ENCODE measurements at places on chromosomes 5 and 9.

DNA sequence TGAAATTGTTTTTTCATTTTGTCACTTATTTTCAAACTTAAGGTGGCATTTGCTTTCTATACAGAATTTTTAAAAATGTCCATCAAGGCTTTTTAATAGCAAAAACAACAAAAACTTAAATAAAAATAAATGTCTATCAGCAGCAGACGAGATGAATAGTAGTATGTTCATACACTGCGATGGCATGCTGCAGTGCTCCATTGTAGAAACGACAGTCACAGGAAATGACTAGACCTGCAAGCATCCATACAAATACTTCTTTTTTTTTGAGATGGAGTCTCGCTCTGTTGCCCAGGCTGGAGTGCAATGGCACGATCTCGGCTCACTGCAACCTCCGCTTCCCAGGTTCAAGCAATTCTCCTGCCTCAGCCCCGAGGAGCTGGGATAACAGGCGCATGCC lies 41.4 kb downstream of the COL23A1 start:
- peak; percentile 40 for DNase-seq

- peak; percentile 80 for DNase-seq
These were observed 104.9 kb downstream of the CFAP90 start for GRCh38 chr5:7745882-7746610.

GRCh38 chr5:132270335-132270665 lies 12.8 kb downstream of the PDLIM4 start:
- DNase-seq: no peak

DNA sequence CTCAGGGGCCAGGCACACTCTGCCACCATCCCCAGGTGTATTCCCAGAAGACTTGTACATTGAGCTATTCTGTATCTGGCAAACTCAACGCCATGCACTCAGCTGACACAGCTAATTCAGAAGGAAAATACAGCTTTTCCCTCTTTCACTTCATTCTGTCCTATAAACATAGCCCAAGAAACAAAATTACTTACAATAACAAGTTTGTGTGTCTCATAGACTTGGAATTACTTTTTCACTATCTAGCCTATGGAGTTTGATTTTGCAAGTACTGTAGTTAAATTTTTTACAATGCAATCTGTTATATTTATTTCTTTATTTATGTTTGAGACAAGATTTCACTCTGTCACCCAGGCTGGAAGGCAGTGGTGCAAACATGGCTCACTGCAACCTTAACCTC lies 125.1 kb upstream of the KLF9 start:
- no peak for DNase-seq

GRCh38 chr9:23837038-23837437 lies 11.0 kb upstream of the ELAVL2 start:
- DNase-seq: no peak

DNA sequence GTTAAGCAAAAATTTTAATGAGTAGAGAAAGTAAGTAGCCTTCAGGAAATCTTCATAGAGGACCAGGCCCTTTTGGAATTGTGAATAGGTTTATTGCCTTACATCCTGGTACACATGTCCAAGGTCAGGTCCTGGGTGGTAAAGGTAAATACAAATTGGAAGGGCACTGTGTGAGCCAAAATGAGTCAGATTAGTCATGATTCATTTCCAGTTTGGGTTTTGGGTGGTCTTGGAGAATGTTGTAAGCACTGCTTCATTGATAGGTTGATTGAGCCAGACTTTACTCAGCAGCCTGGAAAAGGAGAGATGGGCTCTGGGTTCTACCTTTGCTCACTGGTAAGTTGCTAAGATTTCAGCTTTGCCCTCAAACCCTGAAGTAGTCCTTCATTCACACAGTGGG lies 82.5 kb upstream of the ZNF169 start:
- DNase-seq: no peak

DNA sequence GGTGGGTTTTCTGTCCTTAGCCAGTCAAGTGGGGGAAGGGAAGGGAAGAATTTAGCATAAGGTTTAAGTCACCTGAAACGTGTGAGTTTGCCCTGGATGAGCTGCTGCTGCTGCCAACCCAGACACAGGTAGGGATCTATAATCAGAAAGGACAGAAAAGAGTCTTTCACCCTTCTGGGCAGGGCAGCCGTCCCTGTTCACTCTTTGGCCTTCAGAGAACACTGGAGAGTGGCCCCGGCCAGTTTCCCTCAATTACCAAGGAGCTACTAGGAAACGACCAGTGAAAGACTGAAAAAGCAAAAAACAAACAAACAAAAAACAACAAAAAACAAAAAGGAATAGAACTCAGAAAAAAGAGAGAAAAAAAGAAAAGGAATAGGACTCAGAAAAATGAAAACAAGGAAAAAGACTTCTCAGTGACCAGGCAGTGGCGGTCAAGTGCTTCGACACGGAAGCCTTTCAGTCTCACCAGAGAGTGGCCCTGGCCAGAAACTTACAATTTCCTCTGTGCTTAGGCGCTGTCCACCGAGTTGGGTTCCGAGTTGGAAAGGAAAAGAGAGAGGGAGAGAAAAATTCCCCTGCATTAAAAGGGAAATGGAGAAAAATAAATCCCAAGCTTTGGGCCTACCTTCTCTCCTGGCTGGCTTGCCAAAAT lies 2.5 kb upstream of the GM2A start:
- DNase-seq: no peak

GRCh38 chr5:10676224-10676623 lies 84.8 kb downstream of the DAP start:
- DNase-seq: no peak

DNA sequence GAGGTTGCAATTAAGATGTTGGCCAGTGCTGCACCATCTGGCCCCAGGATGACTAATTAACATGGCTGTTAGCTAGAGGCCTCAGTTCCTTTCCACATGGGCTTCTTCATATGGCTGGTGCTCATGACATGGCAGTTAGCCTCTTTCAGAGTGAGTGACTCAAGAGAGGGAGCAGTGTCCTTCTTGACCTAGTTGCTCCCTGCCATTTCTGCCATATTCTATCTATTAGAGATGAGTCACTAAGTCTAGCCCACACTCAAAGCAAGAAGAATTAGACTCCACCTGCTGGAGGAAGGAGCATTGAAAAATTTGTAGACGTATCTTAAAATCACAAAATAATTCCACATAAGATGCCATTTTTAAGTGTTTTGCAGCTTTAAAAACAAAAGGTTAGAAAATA lies 651.2 kb upstream of the CCNG1 start:
- no peak for DNase-seq

- peak; percentile 98 for DNase-seq
These were observed 23.5 kb downstream of the RIGI start for GRCh38 chr9:32502464-32502863.

DNA sequence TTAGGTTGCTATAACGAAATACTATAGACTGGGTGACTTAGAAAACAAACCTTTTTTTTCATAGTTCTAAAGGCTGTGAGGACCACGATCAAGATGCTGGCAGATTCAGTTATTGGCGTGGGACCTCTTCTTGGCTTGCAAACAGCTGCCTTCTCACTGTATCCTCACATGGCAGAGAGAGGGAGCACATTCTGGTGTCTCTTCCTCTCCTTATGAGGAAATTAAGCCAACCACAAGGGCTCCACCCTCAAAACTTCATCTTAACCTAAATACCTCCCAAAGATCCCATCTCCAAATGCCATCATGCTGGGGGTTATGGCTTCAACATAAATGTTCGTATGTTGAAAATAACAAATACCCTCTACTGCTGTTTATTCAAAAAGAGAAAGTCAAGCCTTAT lies 197.1 kb downstream of the CEMIP2 start:
- DNase-seq: no peak

GRCh38 chr5:362978-363765 lies 41.7 kb downstream of the AHRR start:
- DNase-seq: no peak

GRCh38 chr5:148968311-148968710 lies 94.6 kb downstream of the SH3TC2 start:
- DNase-seq: no peak

GRCh38 chr5:87359106-87359505 lies 53.6 kb downstream of the CCNH start:
- no peak for DNase-seq

- no peak for DNase-seq
These were observed 74.0 kb upstream of the RXRA start for GRCh38 chr9:134252084-134252830.

DNA sequence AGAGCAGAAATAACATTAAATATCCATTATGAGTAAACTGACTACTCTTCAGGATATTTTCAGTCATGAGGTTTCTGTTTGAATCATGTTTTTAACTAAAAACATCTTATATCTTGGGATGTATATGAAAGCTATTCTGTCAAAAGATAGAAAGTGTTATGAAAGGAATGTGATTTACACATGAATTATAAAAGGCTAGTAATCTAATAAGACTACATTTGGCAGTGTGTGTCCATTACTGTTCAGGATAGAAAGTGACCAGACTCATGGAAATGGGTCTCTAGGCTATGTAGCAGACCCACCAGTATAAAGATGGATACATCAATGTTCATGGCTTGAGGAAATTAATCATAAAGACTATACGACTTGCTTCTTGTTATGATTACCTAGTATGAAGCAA lies 1328.2 kb upstream of the NUDT12 start:
- no peak for DNase-seq

DNA sequence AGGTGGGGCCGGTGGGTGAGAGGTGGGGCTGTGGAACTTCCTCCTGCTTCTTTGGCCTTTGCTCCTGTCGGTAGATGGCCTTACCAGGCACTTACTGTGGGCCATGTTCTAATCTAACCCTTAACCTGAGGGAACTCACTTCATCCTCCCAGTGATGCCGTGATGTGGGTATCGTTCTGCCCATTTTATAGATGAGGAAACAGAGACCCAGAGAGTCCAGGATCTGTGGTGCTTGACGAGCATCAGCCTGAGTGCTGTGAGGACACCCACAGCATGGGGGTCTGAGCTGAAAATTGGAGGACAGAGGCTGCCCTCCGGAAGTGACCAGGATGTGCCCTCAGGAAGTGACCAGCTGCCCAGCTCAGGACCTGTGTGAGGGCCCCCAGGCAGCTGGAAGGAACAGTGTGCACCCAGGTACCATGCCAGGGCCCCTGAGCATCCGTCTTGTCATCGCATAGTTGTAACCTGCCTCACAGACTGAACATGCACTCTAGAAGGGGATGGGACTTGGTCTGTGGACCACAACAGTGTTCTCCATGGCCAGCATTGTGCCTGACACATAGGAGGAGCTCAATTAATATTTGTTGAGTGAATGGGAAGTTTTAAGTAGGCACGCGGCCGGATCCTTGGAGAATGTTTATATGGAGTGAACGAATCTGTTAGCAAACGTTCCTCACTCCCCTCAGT lies 8.5 kb downstream of the NEK6 start:
- no peak for DNase-seq

DNA sequence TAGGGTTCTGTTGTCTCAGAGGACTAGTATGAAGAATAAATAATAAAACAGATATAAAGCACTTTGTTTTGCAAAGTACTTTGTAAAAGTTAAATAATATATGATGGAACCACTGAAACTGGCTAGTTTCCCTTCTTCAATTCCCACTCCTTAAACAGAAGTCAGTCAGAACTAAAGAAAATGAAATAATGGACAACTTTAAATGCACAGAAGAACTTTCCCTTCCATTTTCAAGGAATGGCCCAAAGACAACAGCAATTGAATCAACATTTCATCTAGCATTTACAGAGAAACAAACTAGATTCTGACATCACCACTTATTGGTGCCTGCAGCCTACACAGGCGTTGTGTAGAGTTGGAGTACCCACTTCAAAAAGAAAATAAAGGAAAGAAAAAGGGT lies 16.2 kb downstream of the DIAPH1 start:
- no peak for DNase-seq

DNA sequence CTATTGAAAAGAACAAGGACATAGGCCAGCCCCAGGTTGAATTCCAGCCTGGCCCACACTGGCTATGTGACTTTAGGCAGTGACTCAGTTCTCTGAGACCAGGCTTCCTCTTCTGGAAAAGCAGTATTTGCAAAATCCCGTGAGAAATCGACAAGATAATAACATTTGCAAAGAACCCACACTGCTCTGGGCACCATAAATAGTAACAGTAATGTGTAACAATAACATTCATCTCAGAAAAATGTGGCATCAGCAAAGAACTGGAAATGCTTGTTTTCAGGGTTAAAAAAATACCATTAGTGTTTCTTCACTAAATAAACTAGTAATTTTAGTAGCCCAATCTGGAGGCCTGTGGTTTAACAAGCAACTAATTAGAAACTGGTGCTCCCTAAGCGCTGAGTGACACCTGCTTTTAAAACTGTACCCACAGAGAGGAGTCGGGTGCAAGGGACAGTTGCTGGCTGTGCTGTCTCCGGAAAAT lies 148.4 kb downstream of the TTLL11 start:
- DNase-seq: peak; percentile 21

DNA sequence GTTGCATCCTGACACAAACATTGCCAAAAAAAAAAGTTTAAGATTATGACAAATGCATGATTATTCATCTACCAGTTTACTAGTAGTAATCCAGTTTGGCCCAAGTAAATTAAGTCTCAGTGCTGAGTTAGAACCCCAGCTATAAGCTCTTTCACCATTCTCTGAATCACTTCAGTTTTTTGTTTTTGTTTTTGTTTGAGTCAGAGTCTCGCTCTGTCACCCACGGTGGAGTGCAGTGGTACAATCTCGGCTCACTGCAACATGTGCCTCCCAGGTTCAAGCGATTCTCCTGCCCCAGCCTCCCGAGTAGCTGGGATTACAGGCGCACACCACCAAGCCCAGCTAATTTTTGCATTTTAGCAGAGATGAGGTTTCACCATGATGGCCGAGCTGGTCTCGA lies 1.5 kb upstream of the PCYOX1L start:
- peak; percentile 51 for DNase-seq

GRCh38 chr5:74556631-74557595 lies 83.6 kb downstream of the ENC1 start:
- peak; percentile 48 for DNase-seq

- DNase-seq: peak; percentile 80
These were observed 6.1 kb upstream of the PRR16 start for GRCh38 chr5:120457839-120458507.

DNA sequence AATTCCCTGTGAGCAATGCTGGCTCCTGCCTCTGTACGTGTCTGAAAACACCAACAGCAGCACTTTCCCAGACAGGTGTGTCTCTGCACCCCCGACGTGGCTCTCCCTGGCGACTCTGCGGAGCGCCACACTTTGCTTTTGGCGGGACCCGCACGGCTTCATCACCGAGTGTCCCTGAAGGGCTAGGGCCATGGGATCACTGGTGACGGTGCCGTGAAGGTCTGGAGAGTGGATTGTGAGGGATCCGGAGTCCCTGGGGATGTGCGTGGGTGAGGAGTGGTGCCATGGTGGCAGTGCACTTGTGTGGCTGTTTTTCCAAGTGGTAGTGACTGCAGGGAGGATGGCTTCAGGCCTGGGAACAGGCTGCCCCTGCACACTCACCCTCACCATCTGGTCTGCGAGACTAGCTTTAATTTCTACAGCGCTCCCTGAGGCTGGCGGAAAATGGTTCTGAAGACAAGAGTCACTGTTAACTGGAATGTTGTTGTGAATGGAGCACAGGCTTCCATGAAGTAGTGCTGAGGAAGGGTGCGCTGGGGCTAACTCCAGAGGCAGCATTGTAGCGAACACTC lies 3.2 kb downstream of the NKD2 start:
- no peak for DNase-seq
